Esophagus squamous epithelium (tissue), 5 donors: ENCODE measurements at places on chromosomes 2 and 18.

DNA sequence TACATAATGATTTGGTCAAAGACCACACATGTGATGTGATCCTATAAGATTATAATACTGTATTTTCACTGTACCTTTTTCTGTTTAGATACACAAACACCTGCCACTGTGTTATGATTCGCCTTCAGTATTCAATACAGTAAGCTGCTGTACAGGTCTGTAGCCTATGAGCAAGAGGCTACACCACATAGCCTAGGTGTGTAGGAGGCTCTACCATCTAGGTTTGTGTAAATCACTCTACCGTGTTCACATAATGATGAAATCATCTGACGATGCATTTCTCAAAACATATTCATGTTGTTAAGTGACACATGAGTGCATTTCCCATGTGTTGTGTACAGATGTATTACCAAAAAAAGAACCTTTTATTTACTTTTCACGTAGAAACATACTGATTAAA lies 74.5 kb downstream of the USP40 start:
- DNase-seq: no peak

DNA sequence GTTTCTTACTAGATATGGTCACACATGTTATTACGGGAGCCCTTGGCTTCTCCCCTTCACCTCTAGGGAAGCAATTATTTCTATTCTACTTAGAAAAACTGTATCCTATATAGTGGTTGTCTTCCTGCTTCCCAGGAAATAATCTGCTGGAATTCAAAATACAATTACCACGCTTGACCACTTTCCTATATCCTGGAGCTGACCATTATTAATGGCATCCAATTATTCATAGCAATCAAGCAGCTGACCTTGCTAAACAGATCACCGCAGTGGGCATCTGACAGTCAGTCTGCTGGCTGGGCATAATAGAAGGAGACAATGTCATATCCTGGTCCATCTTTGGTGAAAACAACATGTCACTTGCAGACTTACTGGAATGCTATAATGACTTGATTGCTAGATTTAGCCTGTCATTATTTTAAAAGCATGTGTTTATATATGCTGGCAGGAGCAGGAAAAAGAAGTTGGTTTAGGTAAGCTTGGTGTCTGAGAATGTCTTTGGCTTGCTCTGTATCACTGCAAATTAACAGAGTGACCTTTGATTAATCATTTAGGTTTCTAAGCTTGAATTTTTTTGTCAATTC lies 325.6 kb upstream of the FAM98A start:
- DNase-seq: no peak

DNA sequence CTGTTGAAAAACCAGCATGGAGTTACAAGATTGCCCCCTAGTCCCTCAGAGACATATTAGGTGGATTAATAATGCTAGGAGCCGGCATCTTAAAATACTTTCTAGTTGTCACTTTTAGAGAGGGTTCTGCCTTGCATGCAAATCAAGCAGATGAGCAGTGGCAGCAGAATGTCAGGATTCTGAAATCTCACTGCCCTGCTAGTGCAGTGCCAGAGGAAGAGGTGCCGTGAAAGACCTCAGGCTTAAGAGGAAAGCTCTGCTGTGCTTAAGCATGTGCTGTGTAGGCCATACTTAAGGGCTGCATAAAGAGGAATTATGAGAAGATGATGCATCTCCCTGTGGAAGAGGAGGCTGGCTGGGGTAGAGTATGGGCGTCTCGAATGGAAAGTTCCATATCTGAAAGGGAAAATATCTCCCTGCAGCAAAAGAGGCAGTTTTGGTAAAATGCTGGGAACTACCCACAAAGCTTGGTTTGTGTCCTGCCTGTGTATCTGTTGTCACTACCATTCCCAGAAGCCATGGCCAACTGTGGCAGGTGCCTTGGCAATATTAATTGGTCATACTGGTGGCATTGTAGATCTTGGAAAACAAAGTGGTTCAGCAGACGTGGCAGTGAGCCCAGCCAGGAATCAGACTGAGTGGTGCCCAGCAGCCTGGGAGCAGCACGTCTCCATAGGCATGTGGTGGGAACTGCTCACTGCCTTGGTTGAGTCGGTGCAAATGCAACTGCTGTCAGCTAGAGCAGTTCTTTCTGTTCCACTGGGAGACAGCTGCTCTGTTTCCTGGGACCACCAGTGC lies 131.9 kb downstream of the EVA1A start:
- no peak for DNase-seq

DNA sequence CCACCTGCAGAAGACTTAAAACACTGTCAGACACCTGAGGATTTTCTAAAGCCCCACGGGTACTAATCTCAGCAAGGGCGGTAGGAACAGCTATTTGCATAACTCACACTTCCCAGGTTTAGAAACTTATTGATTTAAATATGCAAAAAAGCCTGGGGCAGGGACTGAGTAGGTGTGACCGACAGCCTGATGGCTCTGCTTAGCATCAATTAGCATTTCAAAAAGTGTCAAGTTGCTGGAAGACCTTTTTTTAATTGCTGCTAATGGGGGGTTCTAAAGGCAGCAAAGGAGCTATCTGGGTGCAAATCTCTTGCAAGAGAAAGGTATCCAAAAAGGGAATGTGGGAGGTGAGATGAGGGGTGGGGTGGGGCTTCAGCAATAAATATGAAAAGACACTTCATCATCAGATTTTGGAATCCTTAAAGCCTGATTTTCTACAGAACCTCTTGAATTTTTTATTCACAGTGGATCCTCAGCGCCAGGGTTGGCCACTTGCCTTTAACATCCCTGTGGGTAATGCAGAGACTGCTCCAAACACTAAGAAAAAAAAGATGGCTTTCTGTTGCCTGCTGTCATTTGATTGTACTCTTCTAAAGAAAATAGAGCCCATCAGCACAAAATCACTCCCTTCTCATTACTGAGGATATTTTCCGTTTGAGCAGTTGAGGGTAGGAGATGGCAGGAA lies 121.1 kb upstream of the RMP24 start:
- no peak for DNase-seq

DNA sequence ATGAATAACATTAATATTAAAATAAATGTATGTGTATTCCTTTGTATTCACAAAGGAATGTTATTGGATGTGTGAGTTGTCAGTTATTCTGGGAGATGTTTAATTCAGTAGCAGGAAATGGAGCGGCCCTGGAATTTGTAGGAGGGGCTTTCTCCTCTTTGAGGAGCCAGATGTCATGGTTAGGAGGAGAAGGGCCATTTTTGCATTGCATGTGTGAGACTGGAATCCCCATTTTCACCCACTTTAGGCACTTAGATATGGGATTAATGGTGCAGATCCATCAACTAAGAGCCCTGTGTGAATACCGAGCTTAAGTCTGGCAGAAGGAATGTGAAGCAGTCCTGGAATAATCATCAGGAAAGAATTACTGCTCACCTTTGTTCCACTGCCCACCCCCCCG lies 439.2 kb downstream of the PARD3B start:
- DNase-seq: no peak

GRCh38 chr2:152611458-152612231 lies 105.6 kb downstream of the PRPF40A start:
- no peak for DNase-seq

- no peak for DNase-seq
Observed at GRCh38 chr2:240151477-240152031, 11.1 kb upstream of the OTOS start.

- DNase-seq: no peak
Observed at GRCh38 chr2:159226608-159227385, 59.7 kb downstream of the WDSUB1 start.

DNA sequence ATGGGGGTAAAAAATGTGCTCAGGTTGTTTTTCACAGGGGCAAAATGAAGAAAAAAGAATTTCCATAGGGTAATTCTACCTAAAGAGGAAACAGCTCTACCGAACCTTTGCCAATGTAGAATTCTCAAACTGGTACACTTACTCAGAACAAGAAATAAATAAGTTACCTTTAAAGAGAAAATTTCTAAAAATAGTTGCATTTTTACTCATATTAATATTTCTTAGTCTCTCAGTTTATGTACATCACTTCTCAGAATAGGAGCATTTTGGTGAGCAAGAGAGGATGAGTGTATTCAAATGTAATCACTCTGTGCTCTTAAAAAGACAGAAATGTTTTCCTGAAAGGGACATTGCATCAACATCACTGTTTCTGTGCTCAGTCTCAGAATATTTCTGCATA lies 574.7 kb upstream of the SLC8A1 start:
- DNase-seq: no peak

DNA sequence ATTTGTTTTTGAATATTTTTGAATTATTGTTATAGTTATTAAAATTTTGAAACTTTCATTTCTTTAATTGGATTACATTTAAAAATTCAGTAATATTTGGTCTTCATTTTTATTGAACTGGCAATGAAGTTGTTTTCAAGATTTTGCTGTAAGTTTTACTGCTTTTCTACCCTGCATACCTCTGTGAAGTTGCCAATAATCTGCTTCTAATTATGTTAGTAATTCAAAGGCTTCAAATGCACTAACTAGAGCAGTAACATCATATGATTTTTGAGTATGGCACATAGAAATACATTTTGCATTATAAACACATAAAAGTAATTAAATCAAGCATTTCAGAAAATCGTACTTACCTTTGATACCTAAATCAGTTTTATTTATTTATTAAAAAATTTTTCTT lies 40.3 kb upstream of the FAM171B start:
- DNase-seq: no peak

- no peak for DNase-seq
Observed at GRCh38 chr2:60745330-60745729, 10.7 kb upstream of the PAPOLG start.

- no peak for DNase-seq
Observed at GRCh38 chr18:8366070-8366469, 243.2 kb upstream of the RAB12 start.

GRCh38 chr2:196618661-196619060 lies 20.9 kb upstream of the CCDC150 start:
- no peak for DNase-seq

DNA sequence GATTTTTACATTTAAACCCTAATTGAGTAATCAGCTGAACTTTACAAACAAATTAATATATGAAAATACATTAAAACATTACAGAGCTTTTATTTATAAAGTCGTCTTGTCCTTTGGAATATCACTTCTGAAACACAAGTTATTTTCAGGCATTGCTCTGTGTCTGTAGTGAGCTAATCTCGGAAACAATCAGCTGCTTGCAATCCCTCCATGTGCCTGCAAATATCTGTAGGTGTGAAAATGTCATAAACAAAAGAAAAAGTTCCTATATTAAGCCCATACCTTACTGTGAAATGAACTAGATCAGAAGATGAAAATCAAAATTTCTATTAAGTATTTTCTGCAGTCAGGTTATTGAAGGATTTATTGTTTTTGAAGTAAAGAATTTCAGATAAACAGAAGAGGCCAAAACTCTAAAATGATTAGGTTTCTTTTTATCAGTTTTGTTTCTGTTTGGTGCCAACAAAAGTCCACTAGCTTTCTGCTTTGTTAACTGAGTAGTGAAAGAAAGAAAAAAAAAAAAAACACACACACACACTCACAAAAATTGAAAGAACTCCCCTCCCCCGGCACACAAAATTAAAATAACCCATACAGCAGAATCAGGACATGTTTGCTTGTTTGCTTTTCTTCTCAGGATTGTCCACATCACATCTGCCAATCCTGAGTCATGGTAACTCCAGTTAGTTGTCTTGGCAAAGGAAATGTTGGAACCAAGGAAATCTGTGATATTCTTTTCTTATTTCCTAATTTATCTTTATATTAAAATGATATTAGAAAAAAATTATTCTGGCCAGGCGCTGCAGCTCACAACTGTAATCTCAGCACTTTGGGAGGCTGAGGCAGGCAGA lies 627.0 kb upstream of the SLC39A10 start:
- no peak for DNase-seq

- DNase-seq: no peak
Observed at GRCh38 chr2:223918671-223919134, 26.4 kb downstream of the WDFY1 start.

DNA sequence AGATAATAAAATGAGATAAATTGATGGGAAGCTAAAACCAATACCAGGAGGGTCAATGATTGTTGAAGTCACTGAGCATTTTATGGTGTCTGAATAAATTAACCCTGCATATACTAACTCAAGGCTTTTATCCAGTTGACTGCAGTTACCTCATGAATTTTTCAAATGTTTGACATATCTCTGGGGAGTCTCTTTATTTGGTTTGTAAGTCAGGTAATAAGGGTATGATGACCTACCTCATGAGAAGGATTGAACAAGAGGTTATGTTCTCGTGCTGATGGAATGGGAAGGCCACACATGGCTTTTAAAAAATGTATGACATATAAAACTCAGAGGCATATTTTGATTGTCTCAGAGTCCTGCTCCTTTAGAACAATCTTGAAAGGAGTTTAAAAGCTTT lies 237.6 kb downstream of the THSD7B start:
- DNase-seq: no peak

- no peak for DNase-seq
Observed at GRCh38 chr18:76524477-76524876, 29.4 kb upstream of the ZNF516 start.

GRCh38 chr2:196977507-196977906 lies 51.0 kb upstream of the PGAP1 start:
- DNase-seq: no peak

- DNase-seq: peak; percentile 38
Observed at GRCh38 chr2:86441882-86442641, 891 bp downstream of the KDM3A start.

GRCh38 chr18:41872206-41872605 lies 82.8 kb upstream of the PIK3C3 start:
- DNase-seq: no peak

- no peak for DNase-seq
Observed at GRCh38 chr2:230668939-230669303, 43.7 kb upstream of the CAB39 start.

DNA sequence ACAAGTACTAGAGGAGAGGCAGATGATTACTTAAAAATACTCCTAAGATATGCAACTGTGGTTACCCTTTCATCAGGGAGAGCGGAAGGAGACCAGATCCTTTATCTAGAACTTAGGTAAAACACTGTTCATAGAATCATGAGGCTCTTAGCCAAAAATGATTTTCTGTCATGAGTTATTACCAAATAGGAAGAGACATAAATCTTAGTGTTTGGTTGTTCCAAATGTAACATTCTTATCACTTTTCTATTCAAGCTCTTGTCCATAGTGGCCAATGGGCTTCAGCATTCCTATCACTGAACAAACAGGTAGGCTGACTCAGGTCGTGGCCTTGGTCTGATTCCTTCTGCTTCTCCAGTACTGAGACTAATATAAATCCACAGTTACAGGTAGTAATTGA lies 38.5 kb downstream of the RPRD1A start:
- no peak for DNase-seq

DNA sequence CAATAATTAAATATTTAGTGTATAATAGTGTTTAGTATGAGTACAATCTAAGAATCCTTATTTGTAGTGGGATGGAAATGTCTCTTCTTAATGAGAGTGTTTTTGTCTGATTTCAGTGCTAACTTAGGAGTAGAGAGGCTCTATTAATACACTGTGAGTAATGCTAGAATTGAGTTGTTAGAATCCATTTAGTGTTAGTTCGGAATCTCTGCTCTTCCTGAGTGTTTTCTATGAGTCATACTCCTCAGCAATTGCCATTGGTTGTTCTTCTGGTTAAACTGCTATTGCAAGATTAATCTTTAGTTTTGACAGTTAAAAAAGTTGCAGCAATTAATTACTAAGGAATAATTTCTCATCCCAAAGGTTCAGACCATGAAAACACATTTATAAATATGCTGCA lies 828.6 kb upstream of the POU3F3 start:
- DNase-seq: no peak
